ENCODE measurements at places on chromosomes 4 and X.

DNA sequence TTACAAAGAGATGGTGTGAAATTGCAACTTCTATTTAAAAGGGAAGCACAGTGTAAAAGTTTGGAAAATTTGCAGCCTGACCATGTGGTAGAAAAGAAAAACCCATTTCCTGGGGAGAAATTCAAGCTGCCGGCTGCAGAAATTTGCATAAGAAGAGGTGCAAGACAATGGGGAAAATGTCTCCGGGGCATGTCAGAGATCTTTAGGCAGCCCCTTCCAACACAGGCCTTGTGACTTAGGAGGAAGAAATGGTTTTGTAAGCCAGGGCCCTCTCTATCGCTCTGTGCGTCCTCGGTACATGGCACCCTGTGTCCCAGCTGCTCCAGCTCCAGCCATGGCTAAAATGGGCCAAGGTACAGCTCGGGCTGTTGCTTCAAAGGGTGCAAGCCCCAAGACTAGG lies 40.4 kb downstream of the CCDC158 start:
- no peak for DNase-seq

GRCh38 chr4:163495900-163496299 lies 1.4 kb downstream of the TMA16 start:
- no peak for DNase-seq

- DNase-seq, result no peak
Observed at GRCh38 chr4:57763070-57763469, 652.9 kb upstream of the IGFBP7 start.

DNA sequence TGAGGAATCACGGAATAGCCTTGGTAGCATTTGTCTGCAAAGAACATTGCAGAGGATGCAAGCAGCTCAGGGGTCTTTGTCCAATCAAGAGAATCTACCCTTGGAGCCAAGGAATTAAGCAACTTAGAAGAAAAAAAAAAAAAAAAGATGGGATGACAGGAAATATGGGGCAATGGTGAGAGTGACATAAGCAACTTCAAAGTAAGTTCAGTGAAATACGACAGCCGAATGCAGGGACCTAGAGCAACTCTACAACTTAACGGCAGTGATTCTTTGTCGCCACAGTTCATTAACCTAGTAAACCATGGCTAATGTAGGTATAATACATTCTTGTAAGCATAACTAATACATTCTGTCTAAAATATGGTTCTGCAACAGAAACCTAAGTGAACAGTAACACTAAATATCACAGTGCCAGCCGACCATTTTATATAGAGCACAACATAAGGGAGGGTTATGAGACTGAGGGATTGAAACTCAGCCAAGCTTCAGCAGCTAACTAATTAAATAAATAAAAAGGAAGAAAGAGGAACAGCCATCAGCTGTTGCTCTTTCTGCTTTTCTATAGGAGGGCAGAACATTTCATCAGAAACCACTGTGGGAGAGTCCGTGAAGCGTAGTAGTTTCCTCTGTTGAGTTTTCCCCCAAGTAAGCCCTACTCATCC lies 74.7 kb downstream of the PPARGC1A start:
- no peak for DNase-seq

DNA sequence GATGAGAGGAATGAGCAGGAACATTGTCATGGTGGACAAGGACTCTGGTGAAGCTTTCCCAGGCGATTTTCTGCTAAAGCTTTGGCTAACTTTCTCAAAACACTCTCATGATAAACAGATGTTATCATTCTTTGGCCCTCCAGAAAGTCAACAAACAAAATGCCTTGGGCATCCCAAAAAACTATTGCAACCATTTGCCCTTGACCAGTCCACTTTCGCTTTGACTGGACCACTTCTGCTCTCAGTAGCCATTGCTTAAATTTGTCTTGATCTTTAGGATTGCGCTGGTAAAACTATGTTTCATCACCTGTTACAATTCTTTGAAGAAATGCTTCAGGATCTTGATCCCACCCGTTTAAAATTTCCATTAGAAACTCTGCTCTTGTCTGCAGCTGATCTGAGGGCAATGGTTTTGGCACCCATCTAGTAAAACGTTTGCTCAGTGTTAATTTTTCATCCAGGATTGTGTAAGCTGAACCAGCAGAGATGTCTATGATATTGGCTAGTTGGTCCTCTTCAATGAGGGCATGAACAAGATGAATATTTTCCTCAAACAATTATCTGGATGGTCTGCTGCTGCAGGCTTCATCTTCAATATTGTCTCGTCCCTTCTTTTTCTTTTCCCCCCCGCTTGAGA lies 14.8 kb downstream of the TBC1D1 start:
- DNase-seq, result no peak

DNA sequence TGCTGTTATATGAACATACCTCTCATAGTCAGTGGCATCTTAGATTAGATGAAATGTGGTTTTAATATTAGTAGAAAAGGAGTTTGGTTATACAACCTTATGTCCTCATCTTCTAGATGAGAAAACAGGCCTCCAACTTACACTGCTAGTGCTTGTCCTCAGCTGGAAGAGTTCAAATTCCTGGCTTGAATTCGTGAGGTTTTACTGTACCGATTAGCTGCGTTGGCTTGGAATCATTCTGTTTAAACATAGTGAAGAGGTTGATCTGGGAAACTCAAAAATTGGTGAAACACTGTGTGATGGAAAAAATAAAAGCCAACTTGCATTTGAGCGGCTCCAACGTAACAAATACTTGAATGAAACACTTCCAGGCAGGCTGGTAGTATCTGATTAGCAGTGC lies 81.0 kb downstream of the LNX1 start:
- no peak for DNase-seq
